ENCODE measurements at places on chromosomes 7 and 10.

- DNase-seq: no peak
Observed at GRCh38 chr10:85789982-85790789, 576.4 kb downstream of the GRID1 start.

GRCh38 chr10:1575481-1576244, 161.7 kb downstream of the ADARB2 start:
- DNase-seq: no peak

GRCh38 chr7:24297362-24297761, 13.4 kb downstream of the NPY start:
- no peak for DNase-seq

DNA sequence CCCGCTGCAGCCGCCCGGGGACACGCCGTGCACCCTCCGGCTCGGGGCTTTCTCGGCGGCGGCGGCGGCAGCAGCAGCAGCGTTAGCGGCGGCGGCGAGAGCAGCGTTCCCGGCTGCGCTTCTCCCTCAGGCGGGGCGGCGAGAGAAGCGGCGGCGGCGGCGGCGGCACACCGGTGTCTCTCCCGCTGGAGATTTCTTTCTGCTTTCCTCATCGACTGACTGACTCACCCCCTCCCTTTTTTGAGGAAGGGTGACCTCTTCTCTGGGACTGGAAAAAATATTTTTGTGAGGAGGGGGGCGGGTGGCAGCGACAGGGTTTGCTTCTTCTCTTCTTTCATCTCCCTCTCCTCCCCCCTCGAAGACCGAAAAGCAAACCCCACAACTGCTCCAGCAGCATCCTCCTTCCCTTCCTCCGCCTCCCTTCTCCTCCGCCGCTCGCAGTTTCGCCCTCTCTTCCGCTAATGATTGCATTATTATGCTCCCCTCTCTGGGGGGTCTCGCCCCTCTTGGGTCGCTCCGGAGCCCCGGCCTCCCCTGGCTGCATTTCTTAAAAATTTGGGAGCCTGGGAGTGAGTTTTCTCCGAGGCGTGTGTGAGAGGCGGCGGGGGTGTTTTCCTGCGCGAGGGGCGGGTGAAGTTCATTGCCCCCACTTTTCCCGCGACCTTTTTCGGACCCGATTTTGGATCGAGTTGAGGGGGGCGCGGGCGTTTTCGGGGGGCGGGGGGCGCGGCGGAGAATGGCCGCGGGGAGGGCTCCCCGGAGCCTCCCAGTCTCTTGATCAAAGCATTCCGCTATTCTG, 411 bp downstream of the AUTS2 start:
- DNase-seq: no peak

GRCh38 chr7:25054819-25055519, 70.1 kb downstream of the CYCS start:
- no peak for DNase-seq

DNA sequence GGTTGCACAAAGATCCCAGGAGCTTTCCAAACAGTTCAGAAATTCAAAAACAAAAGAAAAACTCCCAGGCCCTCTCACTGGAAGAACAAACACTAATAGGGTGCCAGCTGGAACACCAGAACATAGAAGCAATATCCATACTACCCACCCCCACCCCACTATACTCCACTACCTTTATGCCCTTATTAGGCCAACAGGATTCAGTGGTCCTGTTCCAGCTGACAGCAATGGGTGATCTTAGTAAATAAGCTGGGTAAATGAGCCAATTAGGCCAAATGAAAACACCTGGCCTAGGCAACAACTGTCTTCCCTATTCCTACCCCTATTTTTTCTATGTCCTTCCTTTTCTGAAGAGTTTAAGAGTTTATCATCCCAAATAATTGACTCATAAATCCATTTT, 11.7 kb downstream of the NOC3L start:
- no peak for DNase-seq

DNA sequence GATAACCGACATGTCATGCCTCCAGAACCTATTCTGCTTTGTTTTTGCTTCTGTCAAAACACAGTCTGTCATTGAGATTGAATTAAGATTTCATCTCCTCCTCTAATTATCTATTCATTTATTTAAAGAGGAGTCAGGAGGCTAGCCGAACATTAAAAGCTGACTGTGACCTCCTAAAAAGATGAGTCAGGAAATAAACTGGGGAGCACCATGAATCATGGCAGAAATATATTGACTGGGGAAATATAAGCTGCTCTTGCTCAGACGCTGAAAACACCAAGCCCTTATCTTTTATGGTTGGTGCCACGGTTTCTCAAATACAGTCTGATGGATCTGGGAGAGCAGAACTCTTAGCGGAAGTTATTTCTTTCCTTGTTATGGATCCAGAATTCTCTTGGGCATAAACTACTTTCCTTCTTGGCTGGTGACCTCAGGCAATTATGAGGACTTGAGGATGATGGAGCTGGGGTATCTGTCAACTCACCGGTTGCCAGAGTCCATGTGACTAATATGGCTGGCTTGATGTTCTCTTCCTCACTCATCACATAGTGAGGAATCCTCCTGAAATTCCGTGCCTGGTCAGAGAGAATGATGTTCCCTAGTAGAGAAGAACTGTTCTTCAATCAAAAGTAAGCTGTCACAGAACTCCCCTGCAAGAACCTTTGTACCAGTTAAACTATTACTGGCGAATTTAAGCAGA, 307.6 kb upstream of the PHYHIPL start:
- DNase-seq: no peak

GRCh38 chr10:87921931-87922688, 58.7 kb downstream of the PTEN start:
- DNase-seq: no peak

- DNase-seq: no peak
Observed at GRCh38 chr10:98394851-98395440, 20.0 kb downstream of the PYROXD2 start.

DNA sequence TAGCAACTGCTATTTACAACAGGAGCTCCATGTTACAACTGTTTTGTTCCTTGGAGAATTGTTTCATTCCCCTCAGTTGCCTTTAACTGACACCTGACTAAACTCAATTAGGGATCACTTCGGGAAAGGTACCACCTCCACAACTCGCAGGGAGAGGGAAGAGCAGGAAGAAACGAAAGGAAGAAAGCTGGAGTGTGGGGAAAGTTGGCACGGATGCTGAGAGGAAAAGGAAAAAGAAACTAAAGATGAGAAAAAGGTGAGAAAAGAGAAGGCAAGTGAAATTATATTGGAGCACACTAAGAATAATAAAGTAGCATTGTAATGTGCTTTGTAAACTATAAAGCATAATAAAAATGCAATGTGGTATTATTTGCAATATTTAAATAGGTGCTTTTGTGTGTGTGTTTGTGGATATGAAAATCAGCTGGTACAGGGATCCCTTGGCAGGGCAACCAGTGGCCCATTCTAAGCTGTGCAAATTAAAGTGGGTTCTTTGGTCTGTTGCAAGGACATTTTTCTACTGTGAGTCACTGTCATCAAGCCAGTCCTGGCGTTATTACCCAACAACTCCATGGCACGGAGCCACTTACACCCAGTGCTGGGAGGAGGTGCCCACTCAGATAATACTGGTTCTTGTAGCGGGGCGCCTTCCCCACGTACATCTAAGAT, 45.9 kb downstream of the HIPK2 start:
- DNase-seq: no peak

- DNase-seq: no peak
Observed at GRCh38 chr7:76326646-76327233, 24.3 kb downstream of the HSPB1 start.

GRCh38 chr10:104809288-104810090, 168.4 kb downstream of the SORCS3 start:
- no peak for DNase-seq

- DNase-seq: no peak
Observed at GRCh38 chr10:18486438-18486837, 164.9 kb downstream of the NSUN6 start.

- peak; percentile 59 for DNase-seq
Observed at GRCh38 chr7:25565949-25566348, 337.7 kb upstream of the NPVF start.

DNA sequence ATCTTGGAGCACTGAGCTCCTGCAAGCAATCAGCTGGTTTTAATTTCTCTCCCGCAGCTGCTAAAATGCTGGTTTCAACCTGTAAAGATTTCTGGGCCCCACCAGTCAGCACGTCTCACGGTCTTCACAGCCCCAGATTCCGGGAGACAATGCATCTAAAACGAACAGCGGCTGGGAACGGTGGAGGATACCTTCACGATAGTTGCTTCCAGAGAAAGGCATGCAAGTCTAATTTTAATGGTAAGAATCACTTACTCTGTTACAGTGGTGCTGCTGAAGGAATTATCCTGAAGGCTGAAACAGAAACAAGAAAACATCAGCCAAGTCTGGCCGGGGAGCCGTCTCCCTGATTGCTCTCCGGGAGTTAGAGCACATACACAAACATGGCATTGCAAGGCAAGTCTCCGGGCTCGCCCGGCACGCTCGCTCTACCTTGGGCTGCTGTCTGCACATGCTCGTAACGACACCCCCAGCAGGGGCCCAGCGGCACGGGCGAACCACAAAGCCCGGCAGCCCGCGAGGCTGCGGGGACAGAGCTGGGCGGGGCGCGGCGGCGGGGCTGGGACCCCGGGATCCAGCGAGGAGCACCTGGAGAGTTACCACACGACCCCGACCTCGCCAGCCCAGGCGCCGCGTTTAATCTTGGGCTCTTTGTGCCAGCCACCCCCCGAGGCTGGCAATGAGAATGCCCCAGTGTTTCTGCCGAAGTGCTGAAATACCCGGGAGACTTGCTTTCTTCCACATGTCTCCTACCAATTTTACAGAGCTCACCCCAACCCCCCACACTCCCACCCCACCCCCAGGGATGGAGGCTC, at the start of gene FAM13C:
Gene FAM13C (minus strand): TSS at position 406 of the 815 bp plus-strand sequence. CDS start 89 bp downstream, at position 317.
- DNase-seq: no peak

GRCh38 chr7:30147785-30148184, 13.0 kb downstream of the MTURN start:
- no peak for DNase-seq

GRCh38 chr7:43431020-43431595, 151.8 kb upstream of the STK17A start:
- DNase-seq: no peak

- no peak for DNase-seq
Observed at GRCh38 chr7:134679006-134679405, 32.4 kb downstream of the BPGM start.

DNA sequence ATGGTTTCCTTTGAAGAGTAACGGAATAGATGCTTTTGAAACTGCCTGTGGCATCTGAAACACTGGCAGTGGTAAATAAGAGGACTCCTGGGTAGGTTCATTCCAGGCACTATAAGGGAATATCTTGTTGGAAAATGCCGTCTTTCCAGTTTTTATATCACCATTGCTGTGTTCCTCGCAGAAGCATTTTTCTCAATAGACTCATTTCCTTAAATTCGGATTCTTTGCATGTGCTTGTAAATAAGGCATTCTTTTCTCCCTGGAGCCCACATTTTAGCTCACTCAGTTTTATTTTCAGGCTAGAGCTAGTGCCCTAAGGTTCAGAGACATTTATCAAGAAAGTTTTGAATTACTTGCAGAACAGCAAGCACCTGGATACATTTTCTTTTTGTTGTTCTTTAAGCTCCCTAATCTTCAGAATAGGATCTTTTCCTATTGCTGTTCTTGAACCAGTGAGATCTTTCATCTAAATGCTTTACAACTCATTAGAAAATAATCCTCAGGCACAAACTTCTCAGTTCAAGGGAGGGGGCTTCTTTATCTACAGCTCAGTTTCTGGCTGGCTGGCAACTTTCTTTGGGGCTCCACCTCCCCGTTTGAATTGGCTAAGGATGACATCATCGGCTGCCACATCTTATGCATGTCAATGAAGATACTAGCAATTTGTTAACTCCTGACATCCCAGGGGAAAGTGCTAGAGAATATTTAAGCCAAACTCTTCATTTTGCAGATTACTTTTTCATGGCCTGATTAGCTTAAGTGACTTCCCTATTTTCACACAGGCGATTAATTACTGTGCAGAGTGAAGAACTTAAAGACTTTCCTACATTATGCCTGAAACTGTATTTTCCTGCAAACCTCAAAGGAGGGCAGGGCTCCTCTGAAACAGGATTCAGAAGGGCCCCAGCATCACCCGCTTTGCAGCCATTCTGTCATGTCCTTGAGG, 133.7 kb upstream of the RSU1 start:
- DNase-seq: no peak

DNA sequence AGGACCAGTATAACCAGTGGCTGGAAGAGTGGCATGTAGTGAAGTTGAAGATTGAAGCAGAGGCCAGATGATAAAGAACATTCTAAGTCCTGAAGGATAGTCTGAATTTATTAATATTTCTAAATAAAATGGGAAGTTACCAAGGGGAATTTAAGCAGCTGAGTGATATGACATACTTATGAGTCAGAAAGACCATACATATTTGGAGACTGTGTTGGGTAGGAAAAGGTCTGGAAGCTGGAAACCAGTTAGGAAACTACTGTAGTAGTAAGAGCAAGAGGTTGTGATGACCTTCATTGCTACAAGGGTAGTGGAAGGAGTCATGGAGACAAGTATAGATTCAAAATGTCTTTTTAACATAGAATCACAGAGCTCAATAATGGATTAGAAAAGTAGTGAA, 752.3 kb downstream of the SUGCT start:
- no peak for DNase-seq

GRCh38 chr7:80415522-80415921, 96.3 kb downstream of the GNAT3 start:
- no peak for DNase-seq

GRCh38 chr7:73770002-73770859, at the start of gene CLDN3:
TSS of gene CLDN3 (minus strand) at chr7:73770270. CDS start at chr7:73770049, 221 bp downstream.
- DNase-seq: no peak

DNA sequence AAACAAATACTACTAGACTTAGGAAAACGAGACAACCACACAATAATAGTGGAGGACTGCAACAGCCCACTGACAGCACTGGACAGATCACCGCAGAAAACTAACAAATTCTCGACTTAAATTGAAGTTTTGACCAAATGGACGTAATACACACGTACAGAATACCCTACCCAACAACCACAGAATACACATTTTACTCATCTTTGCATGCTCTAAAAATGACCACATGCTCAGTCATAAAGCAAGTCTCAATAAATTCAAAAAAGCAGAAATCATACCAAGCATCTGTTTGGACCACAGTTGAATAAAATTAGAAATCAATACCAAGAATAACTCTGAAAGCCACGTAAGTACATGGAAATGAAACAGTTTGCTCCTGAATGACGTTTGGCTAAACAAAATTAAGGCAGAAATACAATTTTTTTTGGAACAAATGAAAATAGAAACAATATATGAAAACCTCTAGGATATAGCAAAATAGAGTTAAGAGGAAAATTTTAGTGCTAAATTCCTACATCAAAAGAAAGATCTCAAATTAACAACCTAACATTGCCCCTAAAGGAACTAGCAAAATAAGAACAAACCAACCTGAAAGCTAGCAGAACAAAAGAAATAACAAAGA, 30.6 kb downstream of the MAPK8 start:
- DNase-seq: no peak

- DNase-seq: no peak
Observed at GRCh38 chr10:61633665-61634064, 29.1 kb upstream of the CABCOCO1 start.

GRCh38 chr7:93051660-93052059, 66.1 kb downstream of the SAMD9 start:
- no peak for DNase-seq
